ENCODE measurements at places on chromosomes 5 and 9.

DNA sequence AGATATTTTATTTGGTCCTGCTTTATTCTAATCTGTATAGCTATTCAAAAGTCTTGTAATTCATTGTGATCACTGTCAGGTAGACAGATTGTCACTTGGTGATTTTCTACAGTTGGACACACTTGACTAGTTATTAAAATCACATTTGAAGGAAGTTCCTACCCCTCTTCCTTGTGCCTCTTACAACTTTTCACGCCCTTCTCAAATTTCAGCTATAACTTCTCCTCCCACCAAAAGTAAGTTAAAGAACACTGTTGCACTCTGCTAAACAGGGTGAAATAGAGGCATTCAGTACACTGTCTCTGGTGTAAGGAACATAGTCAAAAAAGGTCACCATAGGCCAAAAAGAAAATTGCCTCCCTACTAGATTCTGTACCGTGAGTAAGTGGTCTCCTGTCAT, 142.1 kb upstream of the POU5F2 start:
- DNase-seq: no peak

DNA sequence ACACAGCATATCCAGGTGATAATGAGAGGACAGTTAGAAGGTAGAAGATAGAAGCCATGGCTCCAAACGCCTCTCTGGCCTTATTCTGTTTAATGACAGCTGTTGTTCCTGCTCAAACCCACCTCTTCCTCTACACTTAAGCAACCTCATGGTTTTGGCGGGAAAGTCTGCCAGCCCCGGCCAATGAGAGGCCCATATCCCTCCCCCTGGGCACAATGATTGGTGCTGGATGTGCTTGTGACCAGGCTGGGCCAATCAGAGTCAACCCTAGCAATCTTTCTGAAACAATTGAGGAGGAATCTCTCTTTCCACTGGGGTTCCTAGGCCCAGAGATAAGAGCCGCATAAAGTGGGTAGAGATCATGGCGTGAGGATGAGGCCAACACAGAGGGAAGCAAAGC, 4.8 kb upstream of the GFI1B start:
- no peak for DNase-seq

GRCh38 chr9:100813871-100814270, 214.7 kb upstream of the PLPPR1 start:
- DNase-seq: no peak

DNA sequence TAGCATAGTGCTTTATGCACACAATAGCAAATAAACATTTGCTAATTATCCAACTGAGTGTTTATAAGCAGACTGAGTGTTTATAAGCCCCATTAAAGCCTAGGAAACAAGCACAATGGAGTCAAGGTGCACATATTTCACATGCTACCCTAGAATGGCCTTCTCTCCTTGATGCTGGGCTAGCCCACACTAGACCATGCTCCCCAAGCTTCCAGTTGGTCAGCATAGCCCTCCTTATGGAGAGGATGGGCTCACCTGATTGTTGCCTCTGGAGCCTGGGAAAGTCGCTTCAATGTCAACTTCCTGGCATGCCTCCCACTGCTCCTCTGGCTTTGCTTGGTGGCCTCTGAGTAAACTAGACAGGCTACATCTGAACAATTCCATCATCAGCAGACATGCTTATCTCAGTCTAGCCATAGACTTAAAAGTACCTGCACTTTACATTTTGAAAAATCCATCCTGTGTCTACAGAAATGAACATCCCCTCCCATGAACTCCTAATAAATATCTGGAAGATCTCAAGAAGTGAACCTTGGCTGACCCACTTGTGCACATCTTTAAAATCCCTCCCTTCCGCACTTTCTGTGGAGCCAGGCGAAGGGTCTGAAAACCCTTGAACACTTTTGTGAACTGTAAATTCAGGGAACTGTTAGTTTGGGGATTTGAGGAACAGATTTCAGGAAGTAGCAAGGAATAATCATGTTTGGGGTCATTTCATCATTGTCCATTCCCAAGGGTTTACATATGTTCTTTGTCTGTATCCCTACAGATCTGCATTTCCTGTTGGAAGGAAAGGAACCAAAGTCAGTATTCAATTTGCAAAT, 486.6 kb downstream of the ARHGEF28 start:
- DNase-seq: no peak

GRCh38 chr5:41656597-41656996, 146.2 kb upstream of the PLCXD3 start:
- DNase-seq: no peak

GRCh38 chr5:88671505-88672499, 211.2 kb downstream of the MEF2C start:
- no peak for DNase-seq

DNA sequence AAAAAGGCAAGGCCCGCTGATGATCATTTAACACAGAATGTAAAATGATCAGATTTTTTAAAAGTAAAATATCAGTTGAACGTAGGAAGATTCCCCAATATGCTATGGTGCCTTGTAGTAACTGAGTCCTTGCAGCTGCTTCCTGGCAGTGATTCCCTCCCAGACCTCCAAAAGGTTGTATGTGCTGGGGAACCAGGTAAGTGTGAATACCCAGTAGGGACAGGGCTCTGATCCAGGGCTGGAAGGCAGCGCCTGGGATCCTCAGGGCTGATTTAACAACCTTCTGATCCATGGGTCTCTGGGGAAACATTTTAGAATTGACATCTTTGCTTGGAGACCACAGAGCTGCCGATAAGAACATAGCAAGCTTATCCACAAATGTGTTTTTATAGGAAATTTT, 76.7 kb upstream of the IL6ST start:
- no peak for DNase-seq

- DNase-seq: no peak
Measured at GRCh38 chr9:135000647-135001245, 83.0 kb upstream of the FCN1 start.

- no peak for DNase-seq
Measured at GRCh38 chr9:130320723-130321481, 55.3 kb downstream of the HMCN2 start.

DNA sequence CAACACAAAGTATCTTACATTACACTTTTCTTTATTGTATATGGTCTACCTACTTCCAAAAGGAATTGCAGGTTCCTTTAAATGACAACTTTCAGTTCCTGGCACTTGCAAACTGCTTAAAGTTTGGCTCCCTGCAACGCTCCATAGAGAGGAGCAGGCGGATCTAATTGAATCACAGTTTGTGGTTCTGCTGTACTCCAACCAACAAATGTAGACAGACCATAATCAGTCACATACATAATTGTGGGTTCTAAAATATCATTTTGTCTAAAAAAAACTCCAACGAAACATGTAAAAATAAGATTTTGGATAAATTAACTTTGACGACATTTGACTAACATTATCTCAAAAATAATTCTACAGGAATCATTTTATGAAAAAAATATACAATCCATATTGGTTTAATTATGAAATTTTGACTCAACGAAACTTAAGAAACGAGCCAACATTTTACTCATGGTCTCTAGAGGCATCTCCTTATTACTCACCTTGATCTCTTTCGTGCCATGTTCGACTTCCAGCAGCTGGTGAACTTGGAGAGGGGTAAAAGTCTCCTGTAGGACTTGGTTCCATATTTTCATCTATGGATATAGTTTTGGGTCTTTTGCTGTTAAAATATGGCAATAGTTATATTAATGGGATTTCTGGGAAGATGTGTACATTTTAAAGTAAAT, 167.6 kb downstream of the NFIB start:
- no peak for DNase-seq

- DNase-seq: no peak
Measured at GRCh38 chr5:57386958-57387357, 95.7 kb downstream of the ACTBL2 start.

- DNase-seq: no peak
Measured at GRCh38 chr5:39475159-39475571, 50.4 kb upstream of the DAB2 start.

DNA sequence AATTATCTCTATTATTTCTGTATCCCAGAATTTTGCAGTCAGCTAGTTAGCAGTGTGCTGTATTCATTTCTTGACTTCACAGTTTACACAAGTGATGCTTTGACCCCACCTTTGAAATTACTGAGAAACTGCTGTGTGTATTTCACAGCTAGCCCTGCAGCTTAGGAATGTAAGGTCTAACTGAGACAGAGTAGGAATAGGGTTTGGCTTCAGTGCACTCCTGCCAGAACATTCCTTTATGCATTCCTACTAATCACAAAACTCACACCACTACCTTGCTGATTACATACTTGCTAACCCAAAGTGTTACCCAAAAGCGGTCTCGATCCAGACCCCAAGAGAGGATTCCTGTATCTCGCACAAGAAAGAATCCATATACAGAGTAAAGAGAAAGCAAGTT, 551.8 kb downstream of the CDH9 start:
- DNase-seq: no peak

DNA sequence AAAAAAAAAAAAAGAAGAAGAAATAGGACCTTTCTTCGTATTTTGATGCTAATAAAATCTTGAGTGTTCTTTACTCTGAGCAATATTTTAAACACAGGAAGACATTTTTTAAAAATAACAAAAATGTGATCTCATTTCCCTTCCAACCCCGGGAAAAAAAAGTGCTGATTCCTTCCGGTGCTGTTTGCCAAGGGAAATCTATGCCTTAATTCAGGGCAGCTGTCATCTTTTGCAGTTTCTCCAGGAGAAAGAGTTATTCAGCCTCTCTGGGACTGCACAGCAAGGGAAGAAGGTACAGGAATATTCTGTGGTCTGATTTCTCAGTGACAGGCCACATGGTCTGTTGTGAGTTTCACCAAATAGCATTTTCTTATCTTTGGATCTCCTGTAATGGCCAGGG, 291.9 kb upstream of the IRX1 start:
- DNase-seq: no peak

All from stimulated activated CD8-positive, alpha-beta memory T cell treated with anti-CD3 and anti-CD28 coated beads, Interleukin-7, amount 100 ng/mL, for 1 hour (primary cell).